Dermis blood vessel endothelial cell (primary cell): ENCODE measurements at places on chromosomes 3 and 15. TPM values are rescaled to one million over a fixed set of nuclear protein-coding genes. Genes with fewer than 3 reads are reported as not detected.

PLCL2 gene
- total RNA-seq = 12.4 and 14.8 TPM in 2 replicates

STRA6 gene
- total RNA-seq = 0.51 TPM in 1 of 2 replicates, not detected in the other

PEX11A gene
- 3.1 and 6.5 TPM in 2 replicates for total RNA-seq

ZDHHC19 gene
- total RNA-seq = not detected in 2 replicates

ERC2 gene
- 0.79 and 2.4 TPM in 2 replicates for total RNA-seq

NEIL1 gene
- 21.7 and 35.6 TPM in 2 replicates for total RNA-seq

UROC1 gene
- total RNA-seq = 0.19 TPM in 1 of 2 replicates, not detected in the other

FOXL2 gene
- total RNA-seq = not detected in 2 replicates

ZNF774 gene
- total RNA-seq = 1.4 and 2.2 TPM in 2 replicates

KLF15 gene
- 4.0 and 5.6 TPM in 2 replicates for total RNA-seq

THSD4 gene
- 34.2 and 38.4 TPM in 2 replicates for total RNA-seq

CAPN3 gene
- 0.37 and 2.4 TPM in 2 replicates for total RNA-seq

LYSMD2 gene
- total RNA-seq = 24.2 and 33.4 TPM in 2 replicates

GOLGA8J gene
- 0.17 TPM in 1 of 2 replicates, not detected in the other for total RNA-seq

ZNF80 gene
- not detected in 2 replicates for total RNA-seq

CPNE4 gene
- not detected in 2 replicates for total RNA-seq

SNURF gene
- 5.0 and 7.5 TPM in 2 replicates for total RNA-seq

RPN1 gene
- total RNA-seq = 458 and 572 TPM in 2 replicates

IQCH gene
- 1.4 and 1.7 TPM in 2 replicates for total RNA-seq

KNG1 gene
- total RNA-seq = not detected in 2 replicates

KCNH8 gene
- under 0.01 and 0.05 TPM in 2 replicates for total RNA-seq

GALNT15 gene
- 104 and 175 TPM in 2 replicates for total RNA-seq

REC114 gene
- total RNA-seq = not detected in 2 replicates

GPR62 gene
- not detected in 2 replicates for total RNA-seq

LRRC34 gene
- 0.34 and 1.9 TPM in 2 replicates for total RNA-seq

NR2F2 gene
- total RNA-seq = 14.0 and 36.6 TPM in 2 replicates

CDHR4 gene
- total RNA-seq = not detected in 2 replicates

ESYT3 gene
- total RNA-seq = not detected in 2 replicates

C3orf33 gene
- total RNA-seq = 0.98 and 2.0 TPM in 2 replicates

ZBBX gene
- 0.05 TPM in 1 of 2 replicates, not detected in the other for total RNA-seq

ALDH1L1 gene
- not detected in 2 replicates for total RNA-seq

AGTR1 gene
- under 0.01 TPM in 1 of 2 replicates, not detected in the other for total RNA-seq

GRIP2 gene
- under 0.01 TPM in 1 of 2 replicates, not detected in the other for total RNA-seq

TMEM212 gene
- not detected in 2 replicates for total RNA-seq

SERINC4 gene
- total RNA-seq = not detected in 2 replicates

CELF6 gene
- 0.17 TPM in 1 of 2 replicates, not detected in the other for total RNA-seq

GABRR3 gene
- not detected in 2 replicates for total RNA-seq

HRH1 gene
- total RNA-seq = 6.1 TPM in 2 replicates

PLSCR5 gene
- total RNA-seq = not detected in 2 replicates

GJD2 gene
- total RNA-seq = not detected in 2 replicates

RTP4 gene
- total RNA-seq = 1.7 and 3.1 TPM in 2 replicates
